ENCODE measurements at places on chromosomes 2 and 18.

DNA sequence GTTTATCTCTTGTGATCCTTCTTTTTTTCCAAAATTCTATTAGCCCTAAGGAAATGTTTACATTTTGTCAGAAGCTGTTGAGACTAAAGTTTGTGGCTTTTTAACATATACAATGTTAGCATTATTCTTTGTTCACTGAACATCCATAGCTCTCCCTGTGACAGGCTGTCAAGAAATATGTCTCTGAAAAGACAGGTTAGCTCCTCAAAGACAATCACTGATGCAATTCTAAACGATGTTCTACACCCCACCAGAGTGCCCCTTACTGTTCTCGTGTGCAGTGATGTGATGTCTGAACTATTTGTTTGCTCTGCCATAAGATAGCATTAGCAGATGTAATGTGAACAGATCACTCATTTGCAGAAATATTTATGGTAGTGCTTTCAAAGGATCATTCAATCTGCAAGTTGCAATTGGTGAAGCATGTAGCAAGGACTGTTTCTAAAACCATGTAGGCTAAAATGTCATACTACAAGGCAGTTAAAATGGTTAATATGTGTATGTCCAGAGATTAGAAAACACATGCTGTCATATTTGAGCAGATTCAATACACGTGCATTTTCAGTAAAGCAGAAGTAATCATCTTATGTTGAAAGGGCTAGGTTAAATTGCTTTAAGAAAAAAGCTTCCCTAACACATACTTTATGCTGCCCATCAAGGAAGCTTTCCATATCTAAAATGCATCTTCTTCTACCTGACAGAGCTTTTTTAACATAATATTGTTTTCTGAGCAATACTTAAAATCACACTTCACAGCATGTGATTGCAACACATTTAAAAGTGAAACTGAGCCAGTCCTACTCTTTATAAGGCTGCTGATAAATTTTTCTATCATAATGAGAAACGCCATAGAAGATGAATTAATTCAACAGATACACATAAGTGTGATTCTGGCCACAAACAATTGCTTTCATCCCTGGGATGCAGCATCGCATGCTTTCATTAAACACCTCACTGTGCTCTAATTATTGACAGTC is 285.7 kb upstream of the UBE2E3 start:
- DNase-seq, result no peak

DNA sequence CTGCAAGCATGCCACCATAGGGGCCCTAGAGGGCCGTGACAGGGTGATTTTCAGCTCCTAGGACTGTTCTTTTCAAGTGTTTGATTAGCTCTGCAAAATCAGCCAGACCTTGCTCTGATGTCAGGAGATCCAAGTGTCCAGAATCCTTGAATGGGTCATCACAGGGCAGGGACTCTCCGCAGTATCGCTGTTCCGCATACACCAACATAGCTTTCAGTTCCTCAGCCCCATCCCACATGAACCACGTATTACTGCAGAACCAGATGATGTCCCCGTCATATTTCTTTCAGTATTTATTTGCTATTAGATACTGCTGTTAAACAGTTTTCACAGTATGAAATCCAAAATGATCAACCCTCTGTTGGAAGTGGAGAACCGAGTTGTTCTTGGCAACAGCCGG is 46.6 kb upstream of the RFX8 start:
- DNase-seq, result no peak

DNA sequence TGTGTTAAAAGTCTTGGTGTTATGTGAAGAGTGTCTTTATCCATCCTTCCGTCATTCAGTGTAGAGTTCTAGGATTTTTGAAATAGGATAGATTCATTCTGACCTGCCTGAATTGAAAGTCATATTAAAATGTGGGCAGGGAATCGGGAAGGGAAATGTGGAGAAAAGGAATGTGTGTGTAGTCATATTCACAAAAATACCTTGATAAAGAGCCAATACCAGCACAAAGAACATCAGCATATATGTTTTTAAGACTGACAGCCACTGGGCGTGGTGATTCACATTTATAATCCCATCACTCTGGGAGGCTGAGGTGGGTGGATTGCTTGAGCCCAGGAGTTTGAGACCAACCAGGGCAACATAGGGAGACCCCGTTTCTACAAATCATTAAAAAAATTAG is 188.1 kb downstream of the CAMKMT start:
- DNase-seq, result no peak

DNA sequence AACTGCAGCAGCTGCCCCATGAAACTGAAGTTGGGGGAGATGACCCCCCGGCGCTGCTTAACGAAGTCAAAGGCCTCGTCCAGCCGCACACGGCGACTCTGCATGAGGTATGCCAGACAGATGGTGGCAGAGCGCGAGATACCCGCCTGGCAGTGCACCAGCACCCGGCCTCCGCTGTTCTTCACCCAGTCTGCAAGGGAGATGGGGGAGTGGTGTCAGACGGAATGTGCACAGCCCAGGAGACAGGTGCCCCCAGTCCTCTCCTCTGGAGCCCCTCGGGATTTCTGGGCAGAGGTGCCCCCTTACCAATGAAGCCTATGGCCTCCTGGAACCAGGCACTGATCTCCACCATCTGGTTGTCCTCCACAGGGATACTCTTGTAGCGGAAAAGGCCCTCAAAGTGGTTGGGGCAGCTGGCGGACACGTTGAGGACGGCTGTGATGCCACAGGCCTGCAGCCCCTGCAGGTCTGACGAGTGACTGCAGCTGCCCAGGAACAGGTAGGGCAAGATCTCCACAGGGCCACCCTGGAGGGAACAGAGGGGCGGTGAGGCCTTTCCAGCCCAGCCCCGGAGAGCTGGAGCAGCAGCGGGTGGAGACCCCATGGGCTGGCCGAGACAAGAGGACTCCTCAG is 1.3 kb downstream of the DUSP2 start:
- peak; percentile 32 for DNase-seq

DNA sequence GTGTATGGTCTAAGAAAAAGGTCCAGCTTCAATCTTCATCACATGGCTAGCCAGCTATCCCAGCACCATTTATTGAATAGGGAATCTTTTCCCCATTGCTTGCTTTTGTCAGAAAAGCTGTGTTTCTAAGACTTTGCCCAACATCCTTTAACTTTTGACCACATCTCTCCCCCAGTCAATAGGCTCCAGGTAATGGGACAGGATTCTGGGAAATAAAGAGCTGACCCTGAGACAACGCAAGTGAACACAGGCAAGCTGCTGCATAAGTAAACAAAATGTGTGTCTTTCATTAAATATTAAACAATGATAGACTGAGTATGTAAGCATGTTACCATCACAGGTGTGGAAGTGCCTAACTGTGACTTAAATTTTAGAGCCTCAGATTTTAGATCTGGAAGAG is 23.0 kb downstream of the FAM110C start:
- no peak for DNase-seq

DNA sequence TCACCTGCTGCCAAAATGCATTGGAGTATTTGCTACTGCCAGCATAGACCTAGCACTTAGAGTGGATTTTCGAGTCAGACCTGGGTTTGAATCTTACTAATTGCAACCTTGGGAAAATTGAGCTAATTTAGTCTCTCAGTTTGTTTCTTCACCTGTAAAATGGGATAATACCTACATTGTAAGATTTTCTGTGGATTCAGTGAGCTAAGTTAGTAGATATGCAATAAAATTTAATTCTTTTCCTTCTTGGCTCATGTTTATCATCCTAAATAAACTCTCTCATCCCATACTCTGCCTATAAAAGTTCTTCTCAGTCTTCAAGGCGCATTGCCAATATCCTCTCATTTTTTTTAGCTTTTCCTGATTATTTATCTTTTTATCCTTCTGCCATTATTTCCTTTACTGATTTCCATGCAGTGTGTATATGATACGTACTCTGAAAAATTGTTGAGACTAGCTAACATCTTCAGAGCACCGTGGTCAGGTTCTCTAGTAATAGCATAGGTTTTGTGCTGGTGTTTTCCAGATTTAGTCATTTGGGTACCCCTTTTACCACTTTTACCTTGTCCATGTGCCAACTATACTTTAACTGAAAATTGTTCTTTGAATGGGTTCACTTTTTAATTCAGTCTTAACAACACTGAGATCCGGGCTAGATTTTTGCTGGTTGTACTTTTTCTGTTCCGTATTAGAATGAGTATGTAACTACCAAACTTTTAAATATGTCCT is 7.3 kb downstream of the CEP192 start:
- DNase-seq, result no peak

DNA sequence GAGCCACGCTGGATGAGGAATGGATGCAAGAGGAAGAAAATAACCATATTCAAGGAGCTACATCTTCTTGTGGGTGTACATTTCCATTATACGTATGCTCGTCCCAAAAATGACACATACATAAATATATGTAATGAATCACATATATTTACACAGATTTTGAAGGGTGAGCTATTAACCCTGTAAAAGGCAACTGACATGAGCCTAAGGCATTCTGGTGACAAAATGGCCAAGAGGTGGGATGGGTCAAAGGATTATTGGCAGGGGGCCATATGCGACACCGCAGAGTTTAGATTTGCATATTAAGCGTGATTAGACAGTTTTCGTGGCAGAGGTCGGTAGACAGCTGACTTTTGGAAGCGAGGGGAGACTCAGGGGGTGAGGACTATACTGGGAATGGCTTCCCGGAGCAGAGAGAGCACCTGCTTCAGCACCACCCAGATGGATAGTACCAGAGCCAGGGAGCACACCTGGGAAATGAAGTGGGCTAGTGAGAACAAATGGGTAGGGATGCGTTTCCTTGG is 431 bp upstream of the CNRIP1 start:
- no peak for DNase-seq

GRCh38 chr2:156405586-156405985 is 30.6 kb upstream of the GPD2 start:
- DNase-seq, result no peak

- no peak for DNase-seq
Measured at GRCh38 chr2:10062931-10063365, 17.3 kb downstream of the CYS1 start.

- no peak for DNase-seq
Measured at GRCh38 chr2:160575368-160575767, 81.8 kb upstream of the RBMS1 start.

DNA sequence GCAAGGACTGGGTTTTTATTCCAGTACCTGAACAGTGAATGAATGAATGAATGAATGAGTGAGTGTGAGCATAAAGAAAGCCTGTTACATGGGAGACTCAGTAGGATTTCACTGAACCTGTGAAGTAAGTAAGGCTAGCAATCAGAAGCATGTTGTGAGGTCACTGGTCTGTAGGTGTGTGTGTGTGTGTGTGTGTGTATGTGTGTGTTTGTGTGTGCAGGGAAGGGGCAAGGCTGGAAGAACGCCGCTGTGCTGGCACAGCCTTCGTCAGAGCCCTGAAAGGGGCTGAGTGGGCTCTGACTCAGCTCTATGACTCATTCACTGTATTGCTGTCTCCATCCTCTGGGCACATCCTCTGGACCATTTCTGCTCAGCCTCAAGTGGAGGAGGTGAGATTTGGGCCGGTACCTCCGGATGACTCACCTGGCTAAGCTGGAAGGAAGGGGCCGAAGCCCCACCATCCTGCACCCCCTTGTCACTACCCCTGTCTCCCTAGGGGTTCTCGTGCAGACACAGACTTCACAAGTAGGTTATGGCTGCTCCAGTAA is 51.4 kb upstream of the MRPL33 start:
- no peak for DNase-seq

GRCh38 chr2:179876266-179876665 is 14.9 kb upstream of the ZNF385B start:
- no peak for DNase-seq

- DNase-seq, result no peak
Measured at GRCh38 chr2:97845818-97846217, 132.4 kb downstream of the ZAP70 start.

- no peak for DNase-seq
Measured at GRCh38 chr2:234251326-234252271, 201.1 kb downstream of the SPP2 start.

DNA sequence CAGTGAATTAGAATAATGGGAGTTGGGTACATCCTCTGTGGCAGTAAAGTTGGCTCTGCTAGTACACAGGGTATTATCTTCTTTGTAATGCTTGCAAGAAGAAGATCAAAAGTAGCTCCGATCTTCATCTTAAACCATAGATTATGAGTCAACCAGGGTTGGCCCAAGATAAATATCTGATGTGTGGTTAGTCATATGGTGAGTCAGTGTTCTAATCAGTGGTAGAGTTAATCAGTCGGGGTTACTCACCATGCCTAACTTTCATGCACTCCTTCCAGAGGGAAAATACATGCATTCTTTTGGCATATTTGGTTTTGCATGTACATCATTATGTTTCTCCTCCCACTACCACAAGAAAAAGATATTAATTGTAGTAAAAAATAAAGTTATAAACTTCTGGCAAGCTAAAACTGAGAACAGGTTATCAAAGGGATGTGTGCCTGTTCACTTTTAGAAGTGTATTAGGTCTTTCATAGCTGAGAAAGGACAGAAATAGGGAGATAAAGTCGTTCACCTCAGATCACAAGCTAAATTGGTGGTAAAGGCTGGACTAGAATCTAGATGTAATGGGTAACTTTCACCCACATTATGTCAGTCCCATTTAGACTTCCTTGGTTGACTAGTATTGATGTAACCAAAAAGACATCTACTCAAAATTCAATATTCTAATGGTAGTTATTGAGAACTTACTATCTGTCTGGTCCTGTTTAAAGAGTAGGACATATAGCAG is 684.4 kb downstream of the IRS1 start:
- no peak for DNase-seq

DNA sequence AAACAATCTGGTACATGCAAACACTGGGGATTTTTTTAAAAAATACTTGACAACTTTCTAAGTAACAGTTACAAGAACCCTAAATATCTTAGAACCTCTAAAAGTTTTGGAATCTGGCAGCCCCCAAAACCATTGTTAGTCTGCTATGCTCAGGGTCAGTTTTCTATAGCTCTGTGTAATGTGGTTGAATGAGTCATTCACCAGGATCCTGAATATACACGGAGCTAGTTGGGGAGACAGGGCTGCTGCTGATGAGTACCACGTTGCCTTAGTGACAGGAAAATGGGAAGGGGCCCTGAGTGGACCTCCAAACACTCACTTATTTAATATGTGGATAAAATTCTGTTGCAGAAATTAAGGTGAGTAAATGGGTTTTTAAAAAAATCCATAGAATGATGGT is 36.9 kb upstream of the TANC1 start:
- DNase-seq, result no peak

GRCh38 chr2:219417374-219417773 is 803 bp upstream of the DES start:
- DNase-seq, result no peak

DNA sequence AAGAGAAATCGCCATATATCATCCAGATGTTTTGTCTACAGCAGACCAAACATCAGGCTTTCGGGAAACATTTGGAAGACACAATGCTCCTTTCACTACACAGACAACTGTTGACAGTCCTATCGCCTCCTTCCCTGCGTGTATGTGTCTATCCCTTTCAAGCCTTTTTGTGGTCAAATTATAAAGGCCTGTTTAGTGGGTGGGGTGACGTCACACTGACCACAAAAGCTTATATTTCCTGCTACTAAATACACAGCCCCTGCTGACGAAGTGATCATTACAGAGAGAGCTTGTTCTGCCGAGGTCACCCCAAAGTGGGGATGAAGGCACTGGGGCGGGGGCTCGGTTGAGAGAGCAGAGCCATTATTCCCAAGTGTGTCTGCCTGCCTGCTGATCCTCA is 302.7 kb upstream of the TNP1 start:
- DNase-seq, result no peak

All from T follicular helper cell (primary cell).